Neural crest cell (in vitro differentiated cells): ENCODE measurements at places on chromosomes 5 and 9.

DNA sequence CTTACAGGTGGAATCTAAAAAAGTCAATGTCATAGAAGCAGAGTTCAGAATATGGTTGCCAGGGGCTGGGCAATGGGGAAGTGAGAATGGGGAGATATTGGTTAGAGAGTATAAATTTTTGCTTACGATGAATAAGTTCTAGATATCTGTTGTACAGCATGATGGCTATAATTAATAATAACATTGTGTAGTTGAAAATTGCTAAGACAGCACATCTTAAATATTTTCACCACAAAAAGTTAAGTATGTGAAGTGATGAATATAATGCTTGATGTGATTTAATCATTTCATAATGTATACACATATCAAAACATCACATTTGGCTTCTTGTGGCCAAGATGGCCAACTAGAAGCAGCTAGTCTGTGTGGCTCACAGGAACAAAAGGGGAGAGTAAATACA is 425.9 kb upstream of the ACO1 start:
- H3K27ac ChIP-seq: no peak overlapping the region
- DNase-seq: no peak
- no peaks in the 10 kb centered on the region for H3K27me3 ChIP-seq
- H3K4me3 ChIP-seq: no peak overlapping the region
- no peaks in the 10 kb centered on the region for H3K36me3 ChIP-seq

GRCh38 chr9:19938990-19939733 is 150.3 kb upstream of the SLC24A2 start:
- no peak for DNase-seq
- no peaks in the 10 kb centered on the region for H3K36me3 ChIP-seq
- no peak overlapping the region for H3K27ac ChIP-seq
- H3K4me1 ChIP-seq: peaks cover 38% of the 10 kb centered on the region
- H3K27me3 ChIP-seq: peaks cover 4% of the 10 kb centered on the region

DNA sequence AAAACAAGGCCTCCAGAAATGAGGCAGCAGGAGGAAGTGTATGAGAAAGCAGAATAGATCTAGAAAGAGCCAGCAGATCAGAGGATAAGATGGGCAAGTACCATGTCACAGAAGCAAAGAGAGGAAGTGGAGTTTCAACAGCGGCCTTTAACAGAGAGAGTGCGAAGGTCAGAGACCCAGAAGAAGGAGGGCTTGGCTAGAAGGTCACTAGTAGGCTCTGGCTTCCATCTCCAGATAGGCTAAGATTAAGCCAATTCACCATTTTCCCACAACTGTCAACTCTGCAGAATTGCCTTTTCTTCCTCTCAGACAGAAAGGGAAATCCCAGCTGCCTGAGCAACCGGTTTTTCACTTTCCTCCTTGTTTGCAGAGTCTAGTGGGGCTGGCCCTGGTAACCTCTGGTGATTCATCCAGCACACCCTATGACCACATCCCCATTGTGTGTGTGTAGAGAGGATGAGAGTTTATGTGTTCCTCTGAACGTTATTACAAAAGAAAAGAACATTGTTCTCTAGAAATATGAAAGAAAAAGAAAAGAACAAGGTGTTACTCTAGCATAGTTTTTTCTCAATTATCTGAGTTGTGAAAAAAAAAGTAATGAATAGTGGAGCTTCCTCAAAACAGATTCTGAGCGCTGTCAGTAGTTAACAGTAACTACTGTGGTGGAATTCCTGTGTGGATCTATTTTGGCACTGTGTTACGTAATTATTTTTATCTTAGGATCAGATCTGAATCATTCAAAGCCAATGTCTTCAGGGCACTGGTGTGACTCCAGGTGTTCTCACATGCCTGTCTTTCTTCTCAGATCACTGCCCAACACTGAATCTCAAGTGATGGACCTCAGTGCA is 220.4 kb downstream of the ARRDC3 start:
- H3K27me3 ChIP-seq: no peaks in the 10 kb centered on the region
- DNase-seq: no peak
- H3K4me3 ChIP-seq: peak overlapping the region; percentile 36
- peak overlapping the region; percentile 75 for H3K27ac ChIP-seq
- peaks cover 33% of the 10 kb centered on the region for H3K4me1 ChIP-seq

GRCh38 chr9:70410368-70410767 is 4.1 kb downstream of the KLF9 start:
- H3K36me3 ChIP-seq: no peaks in the 10 kb centered on the region
- no peak overlapping the region for H3K4me3 ChIP-seq
- no peak for DNase-seq
- no peak overlapping the region for H3K27ac ChIP-seq

DNA sequence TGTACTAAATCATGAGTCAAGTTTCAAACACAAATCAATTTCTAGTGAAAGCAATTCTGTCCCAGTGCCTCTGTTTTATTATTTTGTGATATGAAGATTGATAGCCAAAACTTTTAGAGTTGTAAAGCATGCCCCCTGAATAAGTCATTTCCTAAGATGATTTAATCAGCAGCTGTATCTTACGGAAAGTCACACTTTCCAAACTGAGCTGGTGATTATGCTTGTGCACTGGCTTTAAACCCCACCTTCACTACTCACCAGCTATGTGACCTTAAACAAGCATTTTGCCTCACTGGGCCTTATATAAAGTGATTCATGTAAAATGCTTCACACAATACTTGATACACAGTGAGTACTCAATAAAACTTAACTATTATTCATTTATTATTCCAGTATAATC is 78.1 kb downstream of the EDIL3 start:
- no peaks in the 10 kb centered on the region for H3K27me3 ChIP-seq
- H3K27ac ChIP-seq: no peak overlapping the region
- no peak for DNase-seq
- no peaks in the 10 kb centered on the region for H3K4me1 ChIP-seq
- no peak overlapping the region for H3K4me3 ChIP-seq
- no peaks in the 10 kb centered on the region for H3K36me3 ChIP-seq

DNA sequence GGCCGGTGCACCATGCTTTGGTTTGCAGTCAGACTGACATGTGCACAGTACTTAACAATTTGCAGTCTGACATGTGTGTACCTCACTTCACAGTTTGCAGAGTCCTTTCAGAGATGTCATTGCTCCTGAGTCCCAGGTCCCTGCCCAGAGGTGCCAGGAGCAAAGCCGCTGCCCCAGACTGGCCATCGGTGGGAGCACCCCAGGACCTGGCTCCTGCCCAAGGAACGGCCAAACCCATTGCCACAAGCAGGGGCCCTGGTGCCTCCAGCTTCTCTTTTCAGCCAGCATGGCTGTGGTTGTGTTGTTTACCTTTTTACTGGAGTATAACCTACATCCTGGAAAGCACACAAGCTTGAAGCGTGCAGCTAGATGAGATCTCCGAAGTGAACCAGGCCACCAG is 28.6 kb downstream of the RASGEF1C start:
- no peak for DNase-seq
- no peak overlapping the region for H3K27ac ChIP-seq
- H3K4me1 ChIP-seq: peaks cover 24% of the 10 kb centered on the region
- H3K36me3 ChIP-seq: peaks cover 9% of the 10 kb centered on the region

DNA sequence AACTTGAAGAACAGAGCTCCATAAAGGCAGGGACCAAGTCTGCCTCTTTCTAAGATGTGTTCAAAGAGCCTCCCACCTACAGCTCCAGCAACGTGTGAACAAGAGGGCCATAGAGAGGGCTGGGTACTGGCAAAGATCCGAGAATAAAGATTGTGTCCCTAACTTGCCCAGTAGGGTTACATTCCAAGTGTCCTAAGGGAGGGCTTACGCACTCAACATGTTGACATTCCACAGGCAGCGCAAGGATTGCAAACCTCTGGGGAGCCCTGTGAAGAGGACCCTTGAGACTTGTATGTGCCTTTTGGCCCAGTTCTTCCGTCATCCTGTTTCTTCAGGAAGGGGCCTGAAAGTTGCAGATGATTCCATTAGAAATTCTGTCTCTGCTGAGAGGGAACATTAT is 48.2 kb upstream of the ENTREP1 start:
- H3K4me3 ChIP-seq: no peak overlapping the region
- no peaks in the 10 kb centered on the region for H3K27me3 ChIP-seq
- no peak for DNase-seq
- no peak overlapping the region for H3K27ac ChIP-seq

DNA sequence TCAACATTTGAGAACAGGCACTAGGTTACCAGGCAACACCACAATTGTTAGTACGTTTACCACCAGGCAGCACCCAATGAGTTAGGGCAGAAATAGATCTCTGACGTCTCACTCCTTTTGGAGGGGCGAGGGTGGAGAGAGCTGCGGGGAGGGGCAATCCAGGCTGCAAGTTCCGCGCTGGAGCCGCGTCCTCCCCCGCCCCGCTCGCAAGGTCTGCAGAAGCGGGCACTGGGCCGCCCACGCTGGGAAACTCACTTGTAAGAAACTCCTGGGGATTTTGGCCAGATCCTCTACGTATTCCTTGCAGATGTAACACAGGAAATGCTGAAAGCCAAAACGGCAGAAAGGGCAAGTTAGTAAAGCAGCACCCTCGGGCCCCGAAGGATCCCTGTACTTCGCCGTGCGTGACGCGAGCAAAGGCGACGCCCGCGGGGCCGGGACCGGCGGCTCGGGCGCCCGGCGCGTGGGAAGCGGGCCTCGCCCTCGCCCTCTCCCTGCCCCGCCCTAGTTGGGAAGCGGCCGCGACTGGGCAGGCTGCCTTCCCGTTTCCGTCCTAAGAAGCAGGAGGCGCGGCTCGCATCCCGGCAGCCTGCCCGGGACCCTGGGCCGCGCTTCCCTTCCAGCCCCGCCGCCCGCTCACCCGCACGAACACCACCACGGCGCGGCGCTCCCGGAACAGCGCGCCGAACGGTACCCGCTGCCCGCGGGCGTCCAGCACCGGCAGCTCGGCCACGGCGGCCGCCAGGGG is 493 bp downstream of the PRXL2C start:
- peak; percentile 49 for DNase-seq
- H3K4me1 ChIP-seq: peaks cover 12% of the 10 kb centered on the region
- H3K27ac ChIP-seq: peak overlapping the region; percentile 31
- no peaks in the 10 kb centered on the region for H3K36me3 ChIP-seq

DNA sequence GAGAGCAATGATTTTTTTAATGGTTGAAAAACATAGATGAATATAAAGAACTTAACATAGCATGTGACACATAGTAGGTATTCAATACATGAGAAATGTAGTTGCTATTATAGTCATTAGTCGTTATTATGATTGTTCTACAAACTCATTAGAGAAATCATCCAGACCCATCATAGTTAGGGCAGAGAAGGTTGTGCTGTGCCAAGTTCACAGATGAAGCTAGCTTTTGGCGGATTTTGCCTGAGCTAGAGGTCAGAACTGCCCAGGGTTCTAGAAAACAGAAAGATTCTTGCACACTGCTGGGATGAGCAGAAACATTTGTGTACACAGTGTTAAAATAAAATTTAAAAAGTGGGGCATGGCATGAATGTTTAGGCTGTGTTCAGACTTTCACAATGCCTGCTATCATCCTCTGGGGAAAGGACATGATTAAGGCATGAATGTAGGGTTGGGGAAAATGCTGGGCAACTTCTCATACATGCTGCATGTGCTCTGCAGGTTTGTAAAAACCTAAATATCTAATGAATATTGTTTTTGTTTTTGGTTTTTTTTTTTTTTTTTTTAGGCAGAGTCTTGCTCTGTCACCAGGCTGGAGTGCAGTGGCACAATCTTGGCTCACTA is 33.3 kb upstream of the RAD23B start:
- H3K36me3 ChIP-seq: no peaks in the 10 kb centered on the region
- H3K27ac ChIP-seq: no peak overlapping the region
- no peak for DNase-seq
- H3K4me3 ChIP-seq: no peak overlapping the region

DNA sequence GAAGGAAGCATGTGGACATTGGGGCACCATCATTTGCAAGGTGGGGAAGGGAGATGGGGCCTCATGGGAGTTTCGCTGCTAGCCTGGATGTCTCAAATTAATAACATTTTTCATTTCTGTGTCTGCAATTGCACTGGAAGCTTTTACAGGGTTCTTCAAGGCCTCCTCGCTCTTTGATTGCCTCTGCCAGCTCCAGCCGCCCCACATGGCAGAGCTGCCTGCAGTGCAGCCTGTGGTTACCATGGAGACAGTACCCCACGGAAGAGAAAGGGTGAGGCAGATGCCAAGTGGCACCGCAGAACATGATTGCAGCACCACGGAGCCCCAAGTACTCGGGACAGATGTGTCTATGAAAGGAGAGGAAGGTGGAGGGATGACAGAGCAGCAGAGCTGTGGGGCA is 25.4 kb downstream of the CTNND2 start:
- no peaks in the 10 kb centered on the region for H3K27me3 ChIP-seq
- no peaks in the 10 kb centered on the region for H3K36me3 ChIP-seq
- no peak overlapping the region for H3K27ac ChIP-seq
- H3K4me3 ChIP-seq: no peak overlapping the region
- DNase-seq: no peak
- no peaks in the 10 kb centered on the region for H3K4me1 ChIP-seq

DNA sequence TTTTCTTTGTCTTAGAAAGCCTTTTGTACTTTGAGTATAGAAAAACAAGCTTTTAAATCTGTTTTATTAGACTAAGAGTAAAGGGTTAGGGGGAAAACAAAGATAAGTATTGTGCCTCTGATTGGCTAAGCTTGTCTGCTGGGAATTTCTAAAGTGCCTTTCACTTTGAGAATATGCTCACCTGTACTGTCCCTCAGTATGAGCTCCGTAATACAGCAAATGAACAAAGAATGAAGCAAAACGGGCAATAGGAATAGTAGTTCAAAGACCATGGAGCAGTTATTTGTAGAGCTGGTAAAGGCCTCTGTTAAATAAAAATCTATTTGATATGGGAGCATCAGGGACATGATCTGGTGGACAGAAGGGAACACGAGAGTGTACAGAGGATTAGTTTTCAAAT is 277.8 kb downstream of the MAST4 start:
- H3K27ac ChIP-seq: no peak overlapping the region
- no peaks in the 10 kb centered on the region for H3K27me3 ChIP-seq
- no peak overlapping the region for H3K4me3 ChIP-seq
- no peaks in the 10 kb centered on the region for H3K36me3 ChIP-seq
- no peak for DNase-seq

DNA sequence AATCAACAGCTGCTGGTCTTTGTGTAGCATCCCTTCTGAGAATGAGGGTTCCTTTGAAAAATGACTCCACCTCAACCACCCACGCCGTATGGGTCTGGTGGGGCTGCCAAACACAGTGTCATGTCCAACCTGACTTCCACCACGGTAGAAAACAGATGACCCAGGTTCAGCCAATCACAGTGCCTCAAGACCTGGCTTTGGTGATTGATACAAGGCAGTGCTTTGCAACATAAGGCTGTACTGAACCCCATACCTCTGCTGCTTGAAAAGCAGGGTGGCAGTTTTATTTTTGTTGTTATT is 11.5 kb upstream of the TGFBR1 start:
- H3K4me1 ChIP-seq: peaks cover 23% of the 10 kb centered on the region
- no peaks in the 10 kb centered on the region for H3K27me3 ChIP-seq
- H3K36me3 ChIP-seq: no peaks in the 10 kb centered on the region
- DNase-seq: no peak
- H3K27ac ChIP-seq: no peak overlapping the region
- H3K4me3 ChIP-seq: no peak overlapping the region

GRCh38 chr9:2116073-2116472 is 100.9 kb downstream of the SMARCA2 start:
- H3K36me3 ChIP-seq: no peaks in the 10 kb centered on the region
- no peaks in the 10 kb centered on the region for H3K27me3 ChIP-seq
- no peak overlapping the region for H3K27ac ChIP-seq

- peaks cover 27% of the 10 kb centered on the region for H3K36me3 ChIP-seq
- no peaks in the 10 kb centered on the region for H3K4me1 ChIP-seq
- DNase-seq: no peak
- H3K27me3 ChIP-seq: no peaks in the 10 kb centered on the region
- no peak overlapping the region for H3K4me3 ChIP-seq
Measured at GRCh38 chr5:34026089-34026761, 16.8 kb downstream of the C1QTNF3 start.
